Mesenchymal stem cell (in vitro differentiated cells and primary cell): ENCODE measurements at places on chromosomes 6 and 20.

- DNase-seq: peak; percentile 79
Measured at GRCh38 chr6:137697267-137697938, 169.7 kb upstream of the TNFAIP3 start.

- DNase-seq: peak; percentile 34
Measured at GRCh38 chr6:37741757-37742400, 44.2 kb upstream of the MDGA1 start.

DNA sequence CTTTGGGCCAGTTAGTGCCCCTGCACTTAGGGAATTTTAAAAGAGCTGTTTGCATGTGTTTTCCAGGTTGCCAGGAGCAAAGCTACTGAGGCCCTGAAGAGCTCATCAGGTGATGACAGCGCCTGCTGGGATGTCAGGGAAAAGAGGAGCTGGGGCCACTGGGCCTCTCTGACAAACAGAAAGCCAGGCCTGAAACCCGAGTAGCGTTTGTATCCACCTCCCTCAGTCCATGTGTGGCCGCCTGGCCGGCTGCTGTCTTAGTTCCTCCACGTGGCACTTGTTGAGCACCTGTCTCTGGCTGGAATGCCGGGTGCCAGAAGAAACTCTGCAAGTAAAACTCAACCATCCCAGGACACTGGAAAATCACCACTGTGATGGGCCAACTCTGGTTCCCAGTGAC is 601.2 kb downstream of the CDH26 start:
- DNase-seq: no peak

- DNase-seq: no peak
Measured at GRCh38 chr20:57991211-57991881, 237.1 kb downstream of the ANKRD60 start.

DNA sequence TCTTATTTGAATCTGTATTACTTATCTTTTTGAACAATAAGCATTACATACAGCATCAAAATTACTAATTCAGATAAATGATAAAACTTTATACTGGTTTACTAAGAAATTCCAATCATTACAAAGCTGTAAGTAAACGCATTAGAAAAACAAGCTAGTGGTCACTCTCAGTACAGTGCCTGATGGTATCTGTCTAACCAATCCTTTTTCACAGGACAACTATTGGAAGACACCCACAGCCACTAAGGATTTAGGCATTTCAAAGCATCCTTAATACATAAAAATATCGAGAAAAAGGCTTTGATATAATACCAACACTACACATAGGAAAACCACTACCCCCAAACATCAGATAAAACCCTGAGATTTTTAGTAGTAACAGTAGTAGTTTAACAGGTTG is 2.6 kb downstream of the CD164 start:
- DNase-seq: no peak
